HEK293T (cell line): ENCODE measurements at places on chromosomes 1 and 21.

DNA sequence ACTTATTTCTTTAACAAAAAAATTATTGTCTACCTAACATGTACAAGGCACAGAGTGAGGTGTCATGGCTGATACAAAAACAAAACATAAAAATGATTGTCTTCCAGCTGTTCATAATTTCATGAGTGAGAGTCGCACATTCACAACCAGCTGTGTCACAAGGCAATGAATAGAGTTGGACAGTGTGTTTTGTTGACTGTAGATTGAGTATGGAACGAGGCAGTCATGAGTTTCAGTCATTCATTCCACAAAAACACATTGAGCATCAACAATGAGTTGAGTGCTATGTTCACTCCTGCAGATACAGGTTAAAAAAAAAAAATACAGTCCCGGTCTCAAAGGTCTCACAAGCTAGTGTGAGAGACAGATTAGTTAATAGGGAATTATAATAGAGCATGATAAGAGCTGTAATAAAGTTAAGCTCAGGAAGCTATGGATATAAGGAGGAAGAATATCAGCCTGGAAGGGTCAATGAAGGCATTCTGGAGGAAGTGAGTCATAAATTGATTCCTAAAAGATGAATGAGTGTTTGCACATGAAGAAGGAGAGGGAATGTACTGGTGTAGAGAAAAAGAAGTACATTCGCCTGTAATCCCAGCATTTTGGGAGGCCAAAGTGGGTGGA, 47.8 kb upstream of the ARHGAP29 start:
- no peak for DNase-seq

GRCh38 chr1:107548276-107548675, 407.4 kb downstream of the NTNG1 start:
- no peak for DNase-seq

- no peak for DNase-seq
Measured at GRCh38 chr21:33685613-33686197, 43.4 kb downstream of the ITSN1 start.

DNA sequence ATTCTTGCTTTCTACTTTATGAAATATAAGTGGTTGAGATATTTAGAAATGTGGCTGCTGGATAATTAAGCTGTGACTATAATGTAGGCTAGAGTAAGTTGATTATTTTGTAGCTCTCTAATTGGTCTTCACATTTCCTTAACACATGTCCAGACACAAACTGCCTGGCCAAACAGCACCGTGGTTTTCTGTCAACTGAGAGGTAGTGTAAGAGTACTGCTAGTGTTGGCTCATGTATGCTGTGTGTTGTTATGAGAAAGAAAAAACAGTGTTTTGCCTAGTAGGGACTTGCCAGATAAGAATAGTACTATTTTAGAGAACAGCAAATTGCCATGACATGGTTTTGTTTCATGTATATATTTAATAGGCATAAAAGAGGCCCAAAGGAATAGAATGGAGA, 37.1 kb downstream of the TMED5 start:
- no peak for DNase-seq

DNA sequence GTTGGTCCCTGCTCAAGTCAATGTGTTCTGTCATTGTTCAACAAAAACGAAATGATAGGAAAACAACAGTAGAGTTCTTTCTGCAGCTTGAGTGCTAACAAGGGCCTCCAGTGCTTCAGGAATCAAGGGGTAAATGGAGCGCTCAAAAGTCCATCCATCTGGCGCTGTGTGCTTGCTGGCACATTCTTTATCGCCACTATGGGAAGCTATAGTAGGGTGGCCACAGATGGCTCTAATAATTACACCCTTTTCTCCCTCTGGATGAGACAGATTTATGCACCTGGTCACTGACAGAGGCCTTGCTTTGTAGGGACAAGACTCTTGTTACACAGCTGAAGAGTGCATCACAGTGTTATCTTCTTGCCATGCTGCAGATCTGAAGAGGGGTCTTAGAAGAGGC, 136.0 kb downstream of the GDAP2 start:
- no peak for DNase-seq

GRCh38 chr1:7614576-7615074, 156.5 kb upstream of the VAMP3 start:
- no peak for DNase-seq

DNA sequence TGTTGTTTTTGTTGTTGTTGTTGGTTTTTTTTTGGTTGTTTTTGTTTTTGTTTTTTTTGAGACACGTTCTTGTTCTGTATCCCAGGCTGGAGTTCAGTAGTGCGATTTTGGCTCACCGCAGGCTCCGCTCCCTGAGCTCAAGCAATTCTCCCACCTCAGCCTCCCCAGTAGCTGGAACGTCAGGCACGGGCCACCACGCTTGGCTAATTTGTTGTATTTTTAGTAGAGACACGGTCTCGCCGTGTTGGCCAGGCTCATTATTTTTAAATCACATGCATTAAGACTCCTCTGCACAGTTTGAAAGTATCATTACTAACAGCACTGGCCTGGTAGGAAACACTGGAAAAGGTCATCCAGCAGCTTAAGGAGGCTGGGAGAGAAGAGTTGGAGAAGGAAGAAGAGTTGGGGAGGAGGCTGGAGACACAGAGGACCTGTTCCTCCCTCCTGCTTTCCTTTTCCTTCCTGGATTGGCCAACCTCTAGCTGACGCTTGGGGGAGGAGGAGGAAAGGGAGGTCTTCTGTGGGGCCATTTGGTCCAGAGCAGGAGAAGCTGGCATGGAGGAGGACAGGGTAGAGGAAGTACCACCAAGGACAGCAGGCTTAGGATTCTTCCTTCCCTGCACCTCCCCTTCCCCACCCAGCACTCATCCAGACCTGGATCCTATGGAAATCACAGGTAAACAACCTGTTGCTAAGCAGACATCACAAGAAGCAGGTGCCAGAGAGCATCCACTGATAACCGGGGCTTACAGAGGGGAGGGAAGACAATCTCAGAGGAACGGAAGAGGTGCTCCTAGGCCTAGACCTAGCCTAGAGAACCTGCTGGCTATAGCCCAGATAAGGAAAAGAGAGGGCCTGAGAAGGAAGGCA, 71.9 kb upstream of the GOLT1A start:
- DNase-seq = no peak

- no peak for DNase-seq
Measured at GRCh38 chr1:90768826-90769225, 51.7 kb upstream of the BARHL2 start.

GRCh38 chr1:6280761-6281451, 20.0 kb upstream of the GPR153 start:
- no peak for DNase-seq

DNA sequence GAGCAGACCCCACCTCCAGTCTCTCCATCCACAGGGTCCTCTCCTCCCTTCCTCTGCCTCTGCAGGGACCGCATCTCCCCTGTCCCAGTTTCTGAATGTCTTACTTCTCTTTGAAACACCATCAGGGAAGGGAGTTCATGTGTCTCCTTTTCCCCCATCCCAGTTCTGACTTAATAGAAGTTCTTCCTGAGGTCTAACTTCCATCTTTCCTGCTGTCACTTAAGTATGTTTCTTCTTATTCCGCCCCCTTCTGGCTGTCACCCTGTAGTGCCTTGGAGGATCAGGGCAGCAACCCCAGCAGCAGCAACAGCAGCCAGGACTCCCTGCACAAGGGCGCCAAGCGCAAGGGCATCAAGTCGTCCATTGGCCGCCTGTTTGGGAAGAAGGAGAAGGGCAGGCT, 29.3 kb downstream of the MYOG start:
- DNase-seq = no peak

GRCh38 chr1:178109348-178110143, 15.6 kb downstream of the RASAL2 start:
- no peak for DNase-seq

- DNase-seq = peak; percentile 93
Measured at GRCh38 chr1:155017041-155017945, 14.7 kb downstream of the ZBTB7B start.

- no peak for DNase-seq
Measured at GRCh38 chr1:65658122-65658521, 134.6 kb upstream of the PDE4B start.

- no peak for DNase-seq
Measured at GRCh38 chr1:230315099-230315498, 111.0 kb downstream of the PGBD5 start.

DNA sequence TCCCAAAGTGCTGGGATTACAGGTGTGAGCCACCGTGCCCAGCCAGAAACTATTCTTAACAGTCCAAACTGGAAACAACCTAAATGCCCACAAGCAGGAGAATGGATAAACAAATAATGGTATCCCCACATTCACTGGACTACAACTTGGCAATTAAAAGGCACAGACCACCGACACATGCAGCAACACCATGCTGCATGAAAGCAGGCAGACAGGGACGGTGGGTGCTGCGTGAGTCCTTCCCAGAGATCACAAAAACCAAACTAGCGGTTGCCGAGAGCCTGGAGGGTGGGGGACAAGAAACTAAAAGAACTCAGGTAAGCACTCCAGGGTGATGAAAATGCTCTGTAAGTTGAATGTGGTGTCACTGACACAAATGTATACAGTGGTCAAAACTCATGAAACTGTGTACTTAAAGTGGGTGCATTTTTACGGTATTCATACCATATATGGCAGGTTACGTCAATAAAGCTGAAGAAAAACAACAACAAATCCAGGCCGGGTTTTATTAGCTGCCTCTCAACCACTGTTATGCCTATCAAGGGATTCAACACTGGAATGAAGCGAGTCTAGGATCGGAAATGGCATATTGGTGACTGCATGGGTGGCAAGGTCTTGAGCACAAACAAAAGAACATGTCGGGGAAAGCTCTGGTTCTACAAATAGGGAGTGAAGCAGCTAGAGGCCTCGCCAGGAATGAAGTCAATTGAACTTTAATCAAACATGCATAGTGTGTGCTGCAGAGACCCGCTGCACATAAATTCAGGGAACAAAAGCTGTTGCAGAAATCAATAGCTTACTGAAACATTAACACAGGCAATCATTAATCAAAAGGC, 52.4 kb downstream of the SLC45A1 start:
- DNase-seq = no peak

DNA sequence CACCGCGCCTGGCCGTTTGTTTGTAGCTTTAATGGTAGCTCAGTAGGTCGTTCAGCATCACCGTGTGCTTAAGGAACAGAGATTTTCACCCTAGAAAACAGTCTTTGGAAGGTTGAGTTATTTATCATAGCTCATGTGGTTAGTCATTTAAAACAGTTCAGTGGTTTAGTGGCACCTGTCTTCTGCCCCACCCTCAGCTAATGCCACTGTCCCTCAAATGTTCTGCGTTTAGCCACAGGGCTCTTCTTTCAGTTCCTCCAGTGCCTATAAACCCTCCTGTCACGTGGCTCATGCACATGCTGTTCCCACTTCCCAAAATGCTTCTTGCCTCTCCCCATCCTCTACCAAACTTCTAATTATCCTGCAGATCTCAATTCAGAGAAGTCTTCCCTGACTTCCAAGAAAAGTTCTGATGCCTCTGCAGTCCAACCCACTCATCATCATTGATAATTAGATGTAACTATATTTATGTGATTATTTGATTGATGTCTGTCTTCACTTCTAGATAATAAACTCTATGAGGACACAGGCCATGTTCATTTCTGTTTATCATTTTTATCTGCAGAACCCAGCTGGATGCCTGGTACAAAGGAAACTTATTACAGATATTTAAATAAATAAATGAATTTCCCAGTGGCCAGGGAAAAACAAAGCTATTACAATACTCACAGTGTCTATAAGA, 14.4 kb upstream of the DIPK1A start:
- DNase-seq = no peak

GRCh38 chr1:90550626-90551406, 166.3 kb downstream of the BARHL2 start:
- DNase-seq = peak; percentile 30

- no peak for DNase-seq
Measured at GRCh38 chr21:46661642-46662366, 26.3 kb downstream of the PRMT2 start.

DNA sequence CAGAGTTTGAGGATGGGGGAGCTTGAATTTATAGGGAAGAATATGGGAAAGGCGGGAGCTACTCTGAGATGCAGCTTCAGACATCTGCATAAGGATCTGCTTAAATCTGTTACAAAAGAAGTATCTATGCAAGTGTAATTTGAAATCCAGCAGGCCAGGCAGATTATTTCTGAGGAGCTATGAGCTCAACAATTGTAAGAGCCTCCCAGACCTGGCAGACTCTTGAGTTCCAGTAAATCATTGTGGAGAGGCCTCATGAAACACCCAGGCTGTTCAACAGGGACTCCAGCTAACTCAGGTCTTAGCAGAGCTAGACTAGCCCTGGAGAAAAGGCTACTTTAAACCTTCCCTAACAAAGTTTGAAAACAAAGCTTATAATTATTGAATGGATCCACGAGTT, 647.5 kb upstream of the CHRM3 start:
- DNase-seq = no peak

GRCh38 chr1:61337981-61338848, 255.9 kb downstream of the NFIA start:
- DNase-seq = peak; percentile 68

- no peak for DNase-seq
Measured at GRCh38 chr1:236015539-236015938, 49.4 kb downstream of the NID1 start.
